ENCODE measurements at places on chromosomes 2 and 18.

GRCh38 chr2:16135196-16135912 is 195.0 kb downstream of the MYCN start:
- no peak for DNase-seq

DNA sequence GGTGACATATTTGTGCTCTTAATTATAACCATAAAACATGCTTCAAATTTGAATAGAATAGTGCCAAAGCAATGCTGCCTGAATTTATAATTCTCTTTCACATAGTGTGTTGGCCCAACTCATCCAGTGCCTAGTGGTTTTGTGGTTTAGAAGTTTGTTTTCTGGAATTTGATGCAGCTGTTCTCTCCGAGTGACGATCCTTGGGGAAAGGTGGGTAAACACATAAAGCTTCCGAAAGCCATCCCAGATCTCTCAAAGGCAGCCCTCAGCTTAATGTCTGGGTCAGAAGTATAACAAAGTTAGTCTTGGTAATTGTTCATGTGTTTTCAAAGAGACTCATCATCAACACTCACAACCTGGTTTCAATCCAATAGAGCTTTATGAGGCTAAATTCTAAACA is 235.6 kb upstream of the CDH2 start:
- peak; percentile 16 for DNase-seq

DNA sequence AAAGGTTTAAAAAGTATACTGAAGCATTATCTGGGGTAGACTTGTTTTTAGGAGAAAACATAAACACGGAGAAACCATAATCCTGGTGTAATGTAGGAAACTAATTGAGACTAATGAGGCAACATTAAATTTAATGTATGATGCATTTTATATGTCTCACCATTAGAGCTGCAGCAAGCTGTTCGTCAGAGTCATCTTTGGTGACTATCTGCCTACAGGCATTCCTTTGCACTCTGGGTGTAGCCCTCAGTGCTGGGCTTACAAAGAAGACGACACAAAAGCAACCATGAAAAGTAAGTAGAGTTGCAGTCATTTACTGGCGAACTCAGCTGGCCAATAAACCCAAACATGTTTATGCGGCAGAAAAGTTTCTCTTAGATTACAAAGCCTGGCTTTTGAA is 415.3 kb upstream of the ZEB2 start:
- DNase-seq = no peak

GRCh38 chr2:96893289-96894150 is 23.6 kb upstream of the SEMA4C start:
- no peak for DNase-seq

GRCh38 chr2:15875969-15876705 is 64.2 kb upstream of the MYCN start:
- DNase-seq = no peak

All from AG09309 (cell line).